Fibroblast of mammary gland (primary cell): ENCODE measurements at places on chromosomes 2 and 18.

- DNase-seq = no peak
Observed at GRCh38 chr2:127672341-127673224, 2.7 kb downstream of the LIMS2 start.

DNA sequence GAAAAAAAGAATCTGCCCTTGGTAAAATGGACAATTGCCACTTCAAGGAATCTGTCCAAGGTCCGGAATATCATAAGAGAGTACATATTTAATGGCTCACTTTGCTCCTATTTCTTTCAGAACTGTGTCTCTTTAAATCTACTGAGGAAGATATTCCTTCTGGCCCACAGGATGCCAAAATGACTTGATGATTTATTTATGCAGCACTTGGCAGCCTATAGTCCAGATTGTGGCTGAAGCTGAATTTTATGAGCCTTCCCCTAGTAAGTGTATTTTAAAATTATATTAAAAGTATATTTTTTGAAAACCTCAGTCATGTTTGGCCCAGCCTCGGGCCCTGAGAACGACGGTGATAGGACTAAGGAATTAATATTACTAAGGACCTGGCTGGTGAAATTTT is 465.1 kb upstream of the HNRNPA3 start:
- peak; percentile 25 for DNase-seq

DNA sequence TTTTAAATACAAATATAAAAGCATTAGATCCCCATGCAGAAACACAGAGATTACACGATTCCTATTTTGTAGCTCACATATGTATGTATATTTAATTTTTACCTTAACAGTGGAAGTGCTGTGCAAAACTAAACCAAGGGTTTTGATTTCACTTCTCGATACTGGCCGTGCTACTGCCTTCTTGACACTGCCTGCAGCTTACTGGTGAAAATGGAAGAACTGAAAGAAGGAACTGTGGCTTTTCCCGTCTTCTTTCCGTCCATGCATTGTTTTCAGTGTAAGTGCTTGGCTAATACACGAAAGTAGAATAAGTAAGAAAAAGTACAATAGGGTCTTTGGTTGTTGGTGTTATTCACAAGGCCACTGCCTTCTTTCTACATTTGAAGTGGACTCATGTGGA is 129.5 kb downstream of the NDUFA10 start:
- no peak for DNase-seq

DNA sequence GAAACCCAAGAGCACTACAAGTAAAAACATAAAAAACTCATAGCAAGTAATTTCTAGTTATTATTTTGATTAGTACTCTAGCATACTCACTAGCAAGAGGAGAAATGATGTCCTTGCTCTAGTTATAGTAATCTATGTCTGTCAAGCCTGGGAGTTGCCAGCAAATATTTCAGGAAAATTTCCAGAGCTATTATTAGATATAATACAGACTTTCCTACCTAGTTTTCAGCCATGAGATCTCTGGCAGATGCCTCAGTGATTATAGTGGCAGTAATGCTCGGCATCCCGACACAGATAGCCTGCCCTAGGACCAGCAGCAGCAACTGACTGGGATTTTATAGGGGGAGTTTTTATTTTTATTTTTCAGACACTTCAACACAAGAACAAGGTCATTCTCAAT is 224.4 kb downstream of the ZNF385B start:
- DNase-seq = no peak

- DNase-seq = no peak
Observed at GRCh38 chr18:74373428-74373827, 57.8 kb downstream of the C18orf63 start.

DNA sequence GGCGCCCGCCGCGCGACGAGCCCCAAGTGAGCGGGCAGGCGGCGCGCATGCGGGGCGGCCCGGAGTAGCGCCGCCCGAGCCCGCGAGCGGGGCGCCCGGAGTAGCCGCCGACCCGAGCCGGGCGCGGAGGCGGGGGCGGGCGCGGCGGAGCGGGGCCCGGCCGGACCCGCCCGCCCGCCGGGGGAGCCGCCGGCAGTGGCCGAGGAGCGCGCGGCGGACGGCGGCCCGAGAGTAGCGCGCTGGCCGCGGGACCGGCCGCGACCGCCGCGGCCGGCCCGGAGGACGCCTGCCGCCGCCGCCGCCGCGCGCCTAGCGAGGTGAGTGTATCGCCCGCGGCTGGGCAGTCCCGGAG is at the start of gene GALNT1:
TSS of gene GALNT1 (plus strand) at position 195 of the 352 bp plus-strand sequence. CDS start 72,923 bp downstream, outside the sequence.
- DNase-seq = no peak

DNA sequence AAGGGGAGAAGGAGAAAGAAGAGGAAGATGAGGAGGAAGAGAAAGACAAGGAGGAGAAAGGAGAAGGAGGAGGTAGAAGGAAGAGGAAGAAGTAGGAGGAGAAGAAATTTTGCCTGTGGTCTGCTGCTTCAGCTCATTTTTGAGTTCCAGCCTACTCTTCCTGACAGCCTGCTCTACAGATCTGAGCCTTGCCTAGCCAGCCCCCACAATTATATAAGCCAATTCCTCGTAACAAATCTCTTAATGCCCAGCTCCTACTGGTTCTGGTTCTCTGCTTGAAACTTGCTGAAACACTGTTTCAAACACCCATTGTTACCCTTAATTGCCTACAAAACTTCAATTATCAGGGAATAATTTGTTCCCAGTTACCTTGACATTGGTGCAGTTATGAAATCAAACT is 1014.2 kb upstream of the CELF4 start:
- no peak for DNase-seq

- no peak for DNase-seq
Observed at GRCh38 chr2:178990533-178991241, 59.2 kb downstream of the CCDC141 start.

- no peak for DNase-seq
Observed at GRCh38 chr2:48356701-48357325, 173.1 kb upstream of the STON1 start.

- DNase-seq = no peak
Observed at GRCh38 chr2:236219411-236219810, 44.8 kb downstream of the ASB18 start.

- no peak for DNase-seq
Observed at GRCh38 chr2:216680951-216681629, 14.3 kb downstream of the IGFBP5 start.

GRCh38 chr2:44948565-44949328 is 7.2 kb downstream of the SIX3 start:
- no peak for DNase-seq

DNA sequence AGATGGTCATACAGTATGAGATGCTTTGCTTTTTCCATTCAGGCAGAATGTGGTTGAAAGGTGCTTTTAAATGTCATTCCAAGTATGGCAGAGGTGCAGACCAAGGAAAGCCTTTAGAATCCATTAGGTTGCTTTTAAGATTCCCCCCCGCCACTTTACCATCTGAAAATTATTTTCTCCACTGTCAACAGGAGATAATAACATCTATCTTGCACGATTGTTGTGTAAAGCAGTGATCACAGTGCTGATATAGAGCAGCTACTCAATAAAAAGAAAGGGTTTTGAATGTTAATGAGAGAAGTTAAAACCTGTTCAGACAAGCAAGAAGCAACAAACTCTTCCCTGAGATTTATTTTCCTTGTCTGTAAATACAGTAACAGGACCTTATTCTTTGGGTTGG is 372.5 kb upstream of the GCFC2 start:
- no peak for DNase-seq

- no peak for DNase-seq
Observed at GRCh38 chr2:53504507-53504906, 263.1 kb upstream of the CHAC2 start.

DNA sequence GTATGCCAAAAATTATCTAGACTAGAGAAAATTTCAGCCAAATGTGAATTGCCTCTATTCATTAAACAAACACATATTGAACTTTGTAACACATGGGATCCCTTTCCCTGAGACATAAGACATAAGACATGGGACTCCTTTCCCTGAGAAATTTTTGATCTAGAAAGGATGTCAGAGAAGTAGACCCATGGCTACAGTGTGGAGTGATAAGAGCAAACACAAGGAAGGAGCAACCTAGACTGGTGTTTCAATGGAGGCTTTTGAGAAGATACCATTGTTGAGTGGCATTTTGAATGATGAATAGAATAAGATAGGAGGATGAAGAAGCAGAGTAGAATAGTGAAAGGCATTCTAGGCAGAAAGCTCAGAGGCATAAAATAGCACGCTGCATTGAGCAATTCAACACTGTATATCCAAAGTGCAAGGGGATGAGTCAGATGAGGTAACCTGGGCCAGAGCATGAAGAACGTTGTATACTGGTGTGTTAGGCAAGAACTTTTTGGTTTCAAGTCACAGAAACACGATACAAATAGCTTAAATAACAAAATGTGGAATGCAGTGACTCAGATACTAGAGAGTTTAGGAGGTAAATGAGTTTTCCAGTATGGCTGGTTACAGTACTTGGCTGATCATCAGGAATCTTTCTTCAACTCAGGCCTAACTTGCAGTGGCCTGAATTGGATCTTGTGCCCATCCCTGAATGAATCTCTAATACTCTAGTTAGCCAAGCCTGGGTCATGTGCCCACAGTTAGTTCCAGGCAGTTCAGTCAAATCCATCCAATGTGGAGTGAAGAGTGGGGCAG is 129.8 kb upstream of the TANK start:
- DNase-seq = peak; percentile 99

DNA sequence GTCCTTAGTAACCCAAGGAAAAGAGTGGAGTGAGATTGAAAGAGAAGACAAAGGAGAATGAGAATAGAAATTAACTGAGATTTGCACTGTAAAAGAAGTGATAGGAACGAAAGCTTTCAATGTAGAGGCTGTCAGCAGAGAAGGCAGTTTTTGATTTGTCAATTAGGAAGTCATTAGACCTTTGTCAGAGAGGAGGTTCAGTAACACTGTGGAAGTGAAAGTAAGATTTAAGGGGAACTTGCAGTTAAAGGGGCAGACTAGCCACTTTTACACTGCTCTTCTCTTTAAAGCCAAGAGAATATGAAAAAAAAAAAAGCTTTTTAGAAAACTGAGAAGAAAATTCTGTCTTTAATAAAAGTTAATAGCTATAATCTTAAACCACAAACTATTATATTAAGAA is 11.5 kb upstream of the KYNU start:
- no peak for DNase-seq

GRCh38 chr2:155708071-155708470 is 624.5 kb downstream of the NR4A2 start:
- DNase-seq = no peak

DNA sequence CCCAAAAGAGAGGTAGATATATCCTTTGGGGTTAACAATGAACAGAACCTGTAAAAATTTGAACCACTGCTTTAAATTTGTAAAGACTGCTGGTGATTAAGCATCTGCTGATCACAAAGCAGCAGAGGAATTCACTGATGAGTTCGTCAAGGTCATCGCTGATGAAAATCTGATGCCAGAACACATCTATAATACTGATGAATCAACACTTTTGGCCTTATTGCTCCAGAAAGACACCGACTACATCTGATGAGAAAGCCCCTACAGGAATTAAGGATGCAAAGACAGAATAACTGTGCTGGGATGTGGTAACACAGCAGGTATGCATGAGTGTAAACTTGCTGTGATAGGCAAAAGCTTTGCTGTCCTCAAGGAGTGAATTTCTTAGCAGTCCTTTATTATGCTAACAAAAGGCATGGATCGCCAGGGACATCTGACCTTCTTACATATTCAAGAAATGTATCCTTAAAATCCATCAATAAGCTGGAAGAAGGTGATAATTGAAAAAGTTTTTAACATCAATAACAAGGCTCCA is 30.5 kb upstream of the SGPP2 start:
- DNase-seq = no peak

DNA sequence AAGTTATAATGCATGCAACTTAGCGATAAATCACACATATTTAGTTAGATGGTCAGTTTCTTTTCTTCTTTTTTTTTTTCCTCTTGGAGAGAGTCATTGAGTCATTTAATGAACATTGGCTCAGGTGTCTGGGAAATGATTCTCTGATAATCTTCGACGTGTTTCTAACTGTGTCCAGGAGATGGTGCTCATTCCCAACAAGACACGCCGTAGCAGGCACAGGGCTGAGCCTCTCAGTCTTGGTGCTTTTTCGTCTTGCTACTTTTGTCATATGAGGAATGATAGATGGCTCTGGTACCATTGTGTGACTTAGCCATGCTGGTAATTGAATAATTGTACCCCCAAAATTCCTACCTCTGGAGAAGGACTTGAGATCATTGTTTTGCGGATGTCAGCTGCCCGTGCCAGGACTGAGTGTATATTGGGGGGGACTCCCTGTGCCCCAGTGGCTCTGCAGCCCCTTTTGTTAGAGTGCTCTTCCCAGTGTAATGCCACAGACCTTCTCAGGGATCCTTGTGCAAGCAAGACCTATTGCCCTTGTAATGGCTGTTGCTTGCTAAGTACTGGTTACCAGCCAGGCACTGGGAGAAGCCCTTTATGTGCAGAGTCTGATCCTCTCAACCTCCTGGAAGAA is 107.6 kb upstream of the CYRIA start:
- DNase-seq = peak; percentile 52

DNA sequence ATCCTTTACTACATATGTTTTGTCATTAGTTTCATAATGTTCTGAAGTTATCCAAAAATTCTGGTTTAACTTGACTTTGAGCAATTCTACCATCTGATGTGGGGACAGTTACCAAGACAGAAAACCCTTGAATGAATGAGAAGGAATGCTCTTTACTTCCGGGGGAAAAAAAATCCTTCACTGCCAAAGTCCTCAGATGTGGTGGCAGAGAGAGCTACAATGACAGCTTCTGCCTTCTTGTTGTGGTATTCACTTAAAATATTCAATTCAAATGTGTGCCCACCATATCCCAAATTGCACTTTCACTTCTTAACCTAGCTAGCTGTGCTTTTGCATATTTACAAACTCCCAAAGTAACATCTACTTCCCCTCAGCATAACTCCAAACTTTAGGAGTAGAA is 1531.7 kb upstream of the NXPH2 start:
- no peak for DNase-seq

DNA sequence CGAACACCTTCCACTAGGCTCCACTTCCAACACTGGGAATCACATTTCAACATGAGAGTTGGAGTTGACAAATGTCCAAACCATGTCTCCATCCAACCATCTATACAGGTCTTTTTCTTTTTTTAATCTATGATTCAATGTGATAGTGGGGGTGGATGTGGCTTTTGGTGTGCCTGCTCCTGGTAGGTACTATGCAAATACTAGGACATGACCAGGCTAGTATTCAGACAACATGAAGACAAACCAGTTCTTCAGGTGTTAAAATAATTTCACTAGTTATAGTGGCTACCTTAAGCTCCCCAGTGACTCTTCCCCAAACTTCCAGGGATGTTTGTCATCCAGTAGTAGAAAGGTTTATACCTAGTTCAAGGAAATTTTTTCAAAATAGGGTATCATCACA is 387.5 kb downstream of the CDH2 start:
- DNase-seq = no peak

- DNase-seq = no peak
Observed at GRCh38 chr2:234458466-234458865, 38.4 kb downstream of the ARL4C start.

GRCh38 chr2:118176601-118177000 is 88.3 kb downstream of the INSIG2 start:
- no peak for DNase-seq

GRCh38 chr18:36424741-36425142 is 127.2 kb downstream of the FHOD3 start:
- no peak for DNase-seq
